ENCODE measurements at places on chromosomes 6 and 20.
A peak's percentile ranks its signal among the peaks of the same experiment; 100 is the strongest.

DNA sequence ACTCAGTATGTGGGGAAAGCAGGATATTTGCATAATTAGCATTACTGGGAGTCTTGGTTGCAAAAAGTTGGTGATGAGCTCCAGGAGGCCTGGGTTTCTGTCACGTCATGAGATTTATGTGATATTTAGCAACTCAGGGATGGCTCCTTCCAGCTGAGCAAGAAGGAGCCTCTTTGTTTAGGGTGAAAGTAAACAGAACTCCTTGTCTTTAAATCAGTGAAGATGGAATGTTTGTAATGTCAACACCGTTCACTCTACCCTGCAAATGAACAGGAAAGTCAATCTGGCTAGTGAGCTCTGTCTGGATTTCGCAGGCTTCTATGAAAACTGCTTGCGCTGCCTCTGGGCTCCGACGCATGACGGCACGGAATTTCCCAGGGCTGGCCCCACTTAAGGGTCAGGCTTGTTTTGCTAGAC, 86.9 kb downstream of the PXDC1 start:
- no peak for DNase-seq

DNA sequence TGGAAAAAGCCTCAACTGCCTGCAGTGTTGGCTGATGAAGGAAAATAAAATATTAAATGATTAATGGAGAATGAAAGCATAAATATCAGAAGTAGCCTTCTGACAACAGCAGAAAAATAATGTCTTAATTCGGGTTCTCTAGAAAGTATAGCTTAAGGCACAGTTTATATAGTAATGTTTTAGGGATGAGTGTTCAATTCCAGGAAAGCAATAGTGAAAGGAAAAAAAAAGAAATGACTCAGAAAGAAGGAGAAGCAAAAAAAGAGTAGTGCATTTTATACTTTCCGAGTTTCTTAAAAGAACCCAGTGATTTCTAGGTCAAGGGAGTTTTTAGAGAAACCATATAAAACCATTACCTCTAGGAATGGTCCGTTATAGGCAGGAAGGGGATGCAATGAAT, 137.3 kb downstream of the HTR1B start:
- no peak for DNase-seq

DNA sequence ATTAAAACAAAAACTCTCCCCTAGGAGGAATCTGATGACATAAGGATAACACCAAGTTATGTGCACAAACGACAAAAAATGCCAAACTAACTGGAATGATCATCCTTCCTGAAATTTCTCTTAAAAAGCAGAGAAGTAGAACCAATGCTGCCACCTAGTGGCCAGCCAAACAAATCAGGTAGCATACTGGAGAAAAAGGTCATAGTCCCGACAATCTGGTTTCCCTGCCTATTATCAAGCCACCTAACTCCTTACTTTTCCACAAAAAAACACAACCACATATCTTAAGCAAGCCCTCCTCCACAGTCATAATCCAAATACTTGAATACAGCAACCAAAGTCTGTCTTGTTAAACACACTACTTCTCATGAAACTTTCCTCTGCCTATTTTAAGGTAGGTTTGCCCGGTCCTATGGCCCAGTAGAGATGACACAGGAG, 5.3 kb downstream of the OARD1 start:
- DNase-seq: peak; percentile 11

GRCh38 chr20:10928841-10929421, 255.1 kb upstream of the JAG1 start:
- no peak for DNase-seq

DNA sequence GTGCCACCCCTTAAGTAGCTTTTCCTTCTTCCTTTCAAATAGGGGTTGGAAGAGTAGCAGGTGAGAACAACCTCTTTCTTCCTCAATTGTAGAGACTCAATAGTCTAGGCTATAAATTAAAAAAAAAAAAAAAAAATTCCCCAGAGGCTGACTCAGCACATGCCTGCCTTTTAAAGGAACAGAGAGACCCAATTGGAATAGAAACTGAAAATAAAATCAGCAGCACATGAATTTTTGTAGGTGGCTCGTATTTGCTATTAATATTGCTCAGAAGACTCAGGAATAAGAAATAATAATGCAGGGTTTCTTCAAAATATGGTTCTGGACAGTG, 19.3 kb downstream of the TOP1 start:
- DNase-seq: no peak

DNA sequence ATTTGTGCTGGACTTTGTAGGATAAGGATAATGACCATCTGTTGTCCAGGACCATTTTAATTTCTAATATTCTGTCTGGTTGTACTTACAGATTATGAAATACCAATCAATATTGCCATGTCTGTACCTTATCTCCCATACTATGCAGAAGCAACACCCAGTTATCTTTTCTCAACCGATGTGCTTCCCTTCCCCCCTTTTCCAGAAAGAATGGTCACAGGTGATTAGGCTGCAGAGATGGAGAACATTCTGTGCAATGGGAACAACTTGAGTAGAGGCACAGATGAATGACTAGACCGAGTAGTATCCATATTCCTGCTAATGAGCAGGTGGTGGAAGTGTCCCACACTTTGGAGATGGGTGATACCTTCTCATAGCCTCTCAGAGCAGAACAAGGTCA, 10.5 kb downstream of the RALY start:
- DNase-seq: no peak

GRCh38 chr6:53861518-53861917, 66.7 kb downstream of the LRRC1 start:
- no peak for DNase-seq

- DNase-seq: no peak
Observed at GRCh38 chr20:20548527-20549266, 163.7 kb downstream of the RALGAPA2 start.

- DNase-seq: no peak
Observed at GRCh38 chr20:3262566-3262965, 23.6 kb upstream of the SLC4A11 start.

DNA sequence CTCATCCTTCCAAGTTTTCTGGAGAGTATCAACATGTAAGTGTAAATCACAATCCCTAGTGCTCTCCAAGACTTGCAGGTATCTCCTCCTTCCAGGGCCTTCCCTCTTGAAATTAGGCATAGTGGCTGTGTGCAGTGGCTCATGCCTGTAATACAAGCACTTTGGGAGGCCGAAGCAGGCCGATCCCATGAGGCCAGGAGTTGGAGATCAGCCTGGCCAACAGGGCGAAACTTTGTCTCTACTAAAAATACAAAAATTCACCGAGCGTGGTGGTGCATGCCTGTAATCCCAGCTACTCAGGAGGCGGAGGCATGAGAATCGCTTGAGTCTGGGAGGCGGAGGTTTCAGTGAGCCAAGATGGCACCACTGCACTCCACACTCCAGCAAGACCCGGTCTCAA, 9.4 kb upstream of the ANGPT4 start:
- no peak for DNase-seq

DNA sequence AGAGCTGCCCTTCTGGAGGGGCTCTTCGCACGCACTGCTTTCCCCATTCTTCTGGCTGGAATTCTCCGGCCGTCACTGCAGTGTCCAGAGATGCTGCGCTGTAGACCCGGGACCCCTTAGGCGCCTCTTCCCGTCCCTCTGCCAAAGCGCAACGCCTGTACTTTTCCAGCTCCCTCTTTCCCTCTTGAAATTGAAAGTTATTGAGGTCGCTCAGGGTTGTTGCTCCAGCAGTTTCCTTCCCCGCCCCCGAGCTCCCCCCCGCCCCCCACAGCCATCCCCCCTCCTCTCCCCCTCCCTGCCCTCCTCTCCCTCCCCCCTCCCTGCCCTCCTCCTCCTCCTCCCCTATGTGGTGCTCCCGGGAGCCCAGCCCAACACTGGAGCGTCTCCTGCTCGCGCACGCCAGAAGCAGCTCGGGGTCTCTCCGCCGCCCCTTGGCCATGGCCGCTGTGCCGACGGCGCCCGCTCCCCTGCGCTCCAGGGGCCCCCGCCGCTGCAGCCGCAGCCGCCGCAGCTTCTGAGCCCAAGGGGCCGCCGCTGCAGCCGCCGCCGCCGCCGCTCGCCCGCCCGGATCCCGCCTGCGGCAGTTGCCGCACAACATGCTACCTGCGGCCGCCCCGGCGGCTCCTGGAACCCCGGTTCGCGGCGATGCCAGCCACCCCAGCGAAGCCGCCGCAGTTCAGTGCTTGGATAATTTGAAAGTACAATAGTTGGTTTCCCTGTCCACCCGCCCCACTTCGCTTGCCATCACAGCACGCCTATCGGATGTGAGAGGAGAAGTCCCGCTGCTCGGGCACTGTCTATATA, at the start of gene RSPO3:
RSPO3 (plus strand) TSS at position 374 of the 804 bp plus-strand sequence. CDS start 522 bp downstream, outside the sequence.
- no peak for DNase-seq

DNA sequence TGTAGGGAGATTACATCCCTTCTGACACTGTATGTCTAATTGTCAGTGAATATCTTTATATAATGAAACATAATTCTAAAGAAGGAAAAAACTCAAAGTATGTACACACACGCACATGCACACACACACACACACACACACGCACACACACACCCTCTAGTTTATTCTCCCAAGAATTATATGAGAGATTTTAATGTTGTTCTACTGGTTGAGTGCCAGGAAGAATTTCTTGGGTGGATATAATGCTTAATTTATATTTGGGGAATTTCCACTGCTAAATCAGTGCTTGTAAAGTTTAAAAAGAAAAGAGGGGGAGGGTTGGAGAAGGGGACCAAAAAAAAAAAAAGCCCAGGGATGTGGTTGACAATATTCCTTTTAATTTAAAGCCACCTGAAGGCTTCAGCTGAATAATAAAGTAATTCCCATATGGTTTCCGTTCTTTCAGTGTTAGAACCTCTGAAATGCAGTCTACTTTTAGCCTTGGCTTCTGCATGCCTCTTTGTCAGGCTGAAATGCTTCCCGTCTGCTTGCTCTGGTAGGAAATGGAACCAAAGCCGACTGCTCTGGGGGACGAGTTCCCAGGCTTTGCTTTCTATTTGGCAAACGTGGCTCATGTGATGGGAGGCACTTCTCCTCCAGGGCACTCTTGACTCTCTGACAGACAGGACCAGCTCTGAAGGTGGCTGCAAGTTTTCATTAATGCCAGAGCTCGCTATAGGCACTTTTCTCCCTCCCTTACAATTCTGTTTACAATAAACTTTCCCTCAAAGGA, 225.4 kb downstream of the PRL start:
- no peak for DNase-seq

DNA sequence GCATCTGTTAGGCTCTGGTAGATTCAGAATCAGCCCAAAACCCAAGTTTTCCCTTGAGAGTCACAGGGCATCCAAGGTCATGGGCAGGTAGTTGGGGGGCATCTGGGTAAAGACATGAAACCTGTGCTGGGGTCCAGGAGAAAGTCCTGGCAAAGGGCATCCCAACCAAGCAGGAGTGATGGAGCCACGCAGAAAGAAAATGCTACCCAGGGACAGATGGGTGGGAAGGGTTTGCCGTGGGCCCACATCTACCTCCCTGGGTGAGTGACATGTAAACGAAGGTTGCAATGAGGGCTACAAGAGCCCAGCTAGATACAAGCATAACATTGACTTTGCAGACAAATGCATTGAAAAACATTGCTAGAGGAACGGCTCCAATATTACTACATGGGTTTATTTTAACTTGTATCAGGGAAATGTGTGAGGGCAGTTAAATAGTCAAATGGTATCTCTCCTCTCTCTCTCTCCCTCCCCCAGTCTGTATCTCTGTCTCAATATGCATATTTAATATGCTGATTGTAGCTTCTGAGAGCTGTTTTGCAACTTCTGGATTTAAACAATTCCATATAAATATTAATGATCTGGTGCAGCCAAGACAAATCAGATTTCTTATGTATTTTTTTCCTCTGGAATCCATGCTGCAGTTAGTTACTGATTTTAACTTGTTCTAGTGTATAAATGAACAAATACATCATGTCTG, 135.7 kb downstream of the SYNDIG1 start:
- DNase-seq: no peak

GRCh38 chr6:136344420-136344819, 54.8 kb upstream of the BCLAF1 start:
- no peak for DNase-seq

DNA sequence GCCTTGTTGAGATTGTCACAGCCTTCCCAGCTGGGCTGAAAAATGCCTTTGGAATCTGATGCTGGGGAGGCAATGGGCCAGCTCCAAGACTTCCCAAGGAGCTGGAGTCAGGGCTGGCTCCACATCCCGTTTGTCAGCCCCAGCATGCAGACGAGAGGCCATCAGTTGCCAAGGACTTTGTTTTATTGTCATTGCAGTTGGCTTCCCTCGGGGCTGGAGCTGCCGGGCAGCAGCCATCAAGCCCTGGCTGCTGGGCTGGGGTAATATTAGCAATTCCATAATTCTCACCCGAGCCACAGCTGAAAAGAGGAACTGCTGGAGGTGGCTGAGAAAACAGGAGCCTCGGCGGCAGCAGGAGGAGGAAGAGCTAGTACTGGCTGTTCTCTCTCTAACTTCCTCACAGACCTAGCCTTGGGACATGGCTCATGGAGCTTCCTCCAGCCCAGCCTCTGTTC, 182.5 kb downstream of the CDC5L start:
- no peak for DNase-seq

DNA sequence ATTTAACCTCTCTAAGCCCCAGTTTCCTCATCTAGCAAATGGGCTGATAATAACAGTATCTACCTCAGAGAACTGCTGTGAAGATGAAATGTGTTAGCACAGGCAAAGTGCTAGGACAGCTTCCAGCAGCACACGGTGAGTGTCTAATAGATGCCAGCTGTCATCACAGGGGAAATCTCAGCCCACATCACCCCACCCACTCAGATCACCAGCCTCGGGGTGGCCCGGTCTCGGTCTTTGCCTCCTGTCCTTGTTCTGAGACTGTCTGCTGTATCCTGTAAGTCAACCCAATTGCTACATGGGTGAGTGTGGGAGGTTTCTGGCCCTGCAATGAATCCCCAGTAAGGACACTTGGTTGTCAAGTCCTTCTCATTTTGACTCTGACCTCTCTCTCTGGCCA, 99.5 kb upstream of the ZNFX1 start:
- DNase-seq: no peak

DNA sequence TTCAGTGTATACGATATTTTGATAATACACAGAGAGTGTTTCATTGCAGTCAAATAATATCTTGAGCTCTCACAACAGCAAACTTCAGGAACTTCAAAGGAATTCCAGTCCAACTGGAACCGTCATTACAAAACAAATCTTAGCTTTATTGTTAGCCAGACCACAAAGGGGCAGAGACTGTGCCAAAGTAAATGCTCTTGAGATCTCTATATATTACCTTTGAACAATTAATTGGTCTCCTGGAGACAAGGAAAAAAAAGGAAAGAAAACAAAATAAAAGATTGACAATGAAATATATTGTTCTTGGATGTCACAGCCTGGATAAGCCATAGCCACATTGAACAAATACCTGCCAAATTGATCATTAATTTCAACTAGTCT, 70.0 kb downstream of the FOXC1 start:
- DNase-seq: no peak

DNA sequence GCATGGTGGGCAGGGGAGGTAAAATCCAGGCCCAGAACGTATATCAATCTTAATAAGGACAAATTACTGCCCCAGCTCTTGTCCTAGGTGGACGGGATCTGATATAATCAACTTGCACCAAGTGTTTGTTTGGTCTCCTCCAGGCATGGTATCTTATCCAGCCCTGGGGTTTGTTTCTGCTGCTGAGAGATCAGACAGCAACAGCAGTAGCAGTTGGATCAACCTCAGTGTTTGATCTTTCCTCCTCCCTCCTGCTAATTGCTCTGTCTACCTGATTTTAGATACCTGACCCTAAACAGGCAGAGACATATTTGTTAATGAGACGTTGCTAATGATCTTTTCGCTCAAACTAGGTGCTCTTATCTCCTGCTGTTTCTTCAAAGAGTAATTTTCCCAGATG, 100.4 kb upstream of the BACH2 start:
- DNase-seq: no peak

Measured in thoracic aorta (tissue), 2 donors.